ENCODE measurements at places on chromosomes 16 and 17. TPM values are rescaled to one million over a fixed set of nuclear protein-coding genes. Genes with fewer than 3 reads are reported as not detected.

Gene BEAN1
- 0.79 TPM for polyA plus RNA-seq

Gene CCL23
- not detected for polyA plus RNA-seq

Gene NOG
- polyA plus RNA-seq: 6.3 TPM

Gene ZNF689
- 7.2 TPM for polyA plus RNA-seq

Gene ZNF594
- 9.0 TPM for polyA plus RNA-seq

Gene CACNG5
- polyA plus RNA-seq: not detected

Gene GFAP
- 0.71 TPM for polyA plus RNA-seq

Gene HLF
- 8.1 TPM for polyA plus RNA-seq

Gene TRPV3
- 1.2 TPM for polyA plus RNA-seq

Gene SLC16A11
- 0.50 TPM for polyA plus RNA-seq

Gene HASPIN
- 6.2 TPM for polyA plus RNA-seq

Gene WSCD1
- 45.0 TPM for polyA plus RNA-seq

Gene VKORC1
- polyA plus RNA-seq: 59.1 TPM

Gene CDRT15L2
- not detected for polyA plus RNA-seq

Gene CCDC47
- polyA plus RNA-seq: 47.8 TPM

Gene STAT3
- polyA plus RNA-seq: 70.4 TPM

Gene PRDM7
- not detected for polyA plus RNA-seq

All from hindlimb muscle (tissue), 1 donor.